ENCODE measurements at places on chromosomes 16 and 17. TPM values are rescaled to one million over a fixed set of nuclear protein-coding genes. Genes with fewer than 3 reads are reported as not detected.

IGFALS gene
- total RNA-seq = not detected

DNA sequence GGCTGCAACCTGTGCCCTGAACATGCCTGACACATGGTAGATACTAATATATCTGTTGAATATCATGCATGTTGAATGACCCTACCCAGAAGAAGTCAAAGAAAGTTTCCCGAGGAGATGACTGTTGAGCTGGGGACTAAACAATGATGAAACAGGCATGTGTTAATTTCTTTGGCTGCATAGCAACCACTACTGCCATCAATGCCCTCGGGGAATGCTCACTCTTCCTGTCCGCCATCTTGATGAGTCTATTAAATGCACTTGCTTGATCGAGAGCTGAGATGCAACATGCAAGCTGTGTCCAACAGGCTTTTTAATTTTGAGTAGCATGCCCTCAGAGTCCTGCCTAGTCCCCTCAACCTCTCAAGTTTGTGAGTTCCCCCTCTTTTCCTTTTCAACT is 31.3 kb downstream of the GRIN2A start:
- no peaks in the 10 kb centered on the region for H3K4me1 ChIP-seq
- H3K27ac ChIP-seq = no peak overlapping the region
- H3K27me3 ChIP-seq = no peaks in the 10 kb centered on the region
- DNase-seq = no peak
- H3K4me3 ChIP-seq = no peak overlapping the region

DNA sequence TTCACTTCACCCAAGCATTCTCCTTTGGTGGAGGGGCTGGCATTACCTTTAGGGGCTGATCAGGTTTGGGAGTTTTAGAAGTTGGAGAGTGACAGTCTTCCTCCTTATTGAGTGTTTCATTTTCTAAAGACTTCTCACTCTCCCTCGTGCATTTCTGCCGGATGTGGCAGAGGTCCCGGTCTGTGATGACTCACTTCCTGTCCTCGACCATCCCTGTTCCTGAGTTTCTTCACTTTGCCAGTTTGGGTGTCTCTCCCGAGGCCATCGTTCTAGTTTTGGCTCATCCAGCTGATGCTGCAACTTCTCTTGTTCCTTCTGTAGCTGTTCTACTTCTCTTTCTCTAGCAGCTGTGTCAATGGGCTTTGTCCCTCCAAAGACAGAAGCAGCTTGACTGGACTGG is 104.3 kb downstream of the PHKB start:
- no peaks in the 10 kb centered on the region for H3K4me1 ChIP-seq
- H3K27ac ChIP-seq = no peak overlapping the region
- peaks cover 3% of the 10 kb centered on the region for H3K36me3 ChIP-seq
- H3K4me3 ChIP-seq = no peak overlapping the region

- H3K4me3 ChIP-seq = no peak overlapping the region
- H3K36me3 ChIP-seq = peaks cover 2% of the 10 kb centered on the region
- H3K27ac ChIP-seq = no peak overlapping the region
- no peak for DNase-seq
Measured at GRCh38 chr17:76336756-76337412, 16.8 kb downstream of the PRPSAP1 start.
